ENCODE measurements at places on chromosomes 2 and 18.
A peak's percentile ranks its signal among the peaks of the same experiment; 100 is the strongest.

DNA sequence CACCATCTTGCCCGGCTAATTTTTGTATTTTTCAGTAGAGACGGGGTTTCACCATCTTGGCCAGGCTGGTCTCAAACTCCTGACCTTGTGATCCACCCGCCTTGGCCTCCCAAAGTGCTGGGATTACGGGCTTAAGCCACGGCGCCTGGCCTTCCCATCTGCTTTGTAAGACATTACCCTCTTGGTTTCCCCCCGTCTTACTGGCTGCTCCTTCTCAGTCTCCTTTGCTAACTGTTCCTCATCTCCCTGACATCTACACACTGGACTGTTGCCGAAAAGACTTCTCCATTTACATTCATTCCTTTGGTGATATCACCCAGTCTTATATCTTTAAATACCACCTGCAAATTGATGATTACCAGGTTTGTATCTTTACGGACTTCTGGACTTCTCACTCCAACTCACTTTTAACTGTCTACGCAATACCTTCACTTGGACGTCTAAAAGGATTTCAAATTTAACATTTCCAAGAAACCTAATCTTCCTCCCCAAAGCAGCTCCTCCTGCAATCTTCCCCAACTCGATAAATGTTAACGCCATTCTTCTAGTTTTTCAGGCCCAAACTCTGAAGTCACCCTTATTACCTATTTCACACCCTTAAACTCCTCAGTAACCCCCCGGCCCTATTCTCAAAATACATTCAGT, 37.9 kb downstream of the YES1 start:
- no peaks in the 10 kb centered on the region for H3K27me3 ChIP-seq
- no peak overlapping the region for H3K27ac ChIP-seq
- H3K36me3 ChIP-seq = no peaks in the 10 kb centered on the region

DNA sequence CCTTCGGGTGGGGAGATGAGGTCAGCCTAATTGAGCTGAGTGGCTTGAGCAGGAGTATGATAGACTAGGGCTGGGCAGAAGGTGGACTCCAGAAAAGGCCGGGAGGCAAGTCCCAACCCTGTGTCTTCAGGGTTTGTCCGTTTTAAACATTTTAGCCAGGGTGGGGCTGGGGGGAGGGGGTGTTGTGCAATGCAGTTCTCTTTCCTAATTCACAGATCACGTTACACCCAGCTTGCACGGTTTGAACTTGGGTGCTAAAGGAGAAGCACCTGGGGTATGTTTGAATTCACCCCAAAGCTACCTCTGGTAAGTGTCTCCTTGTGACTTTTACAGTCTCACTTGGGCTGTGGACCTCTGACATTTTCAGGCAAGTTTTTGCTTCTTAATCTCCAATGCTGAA, 233.3 kb downstream of the AGAP1 start:
- no peaks in the 10 kb centered on the region for H3K27me3 ChIP-seq
- H3K36me3 ChIP-seq = no peaks in the 10 kb centered on the region
- H3K4me1 ChIP-seq = no peaks in the 10 kb centered on the region

DNA sequence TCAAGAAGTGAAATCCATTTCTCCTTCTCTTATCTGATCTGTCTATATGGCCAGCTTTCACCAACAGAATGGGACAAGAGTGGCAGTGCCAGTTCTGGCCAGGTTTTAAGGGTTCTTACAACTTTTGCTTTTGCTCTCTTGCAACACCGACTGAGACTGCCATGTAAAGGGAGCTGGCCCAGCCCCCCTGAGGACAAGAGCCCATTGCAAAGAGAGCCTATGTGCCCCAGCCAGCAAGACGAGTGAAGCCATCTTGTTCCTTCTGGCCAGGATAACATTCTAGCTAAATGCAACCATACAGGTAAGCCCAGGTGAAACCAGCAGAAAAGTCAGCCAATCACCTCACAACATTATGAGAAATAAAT, 101.0 kb upstream of the RND3 start:
- no peak overlapping the region for H3K27ac ChIP-seq
- H3K4me3 ChIP-seq = no peak overlapping the region
- H3K27me3 ChIP-seq = no peaks in the 10 kb centered on the region

GRCh38 chr2:33069894-33070651, 123.3 kb downstream of the LTBP1 start:
- no peaks in the 10 kb centered on the region for H3K36me3 ChIP-seq
- H3K27me3 ChIP-seq = no peaks in the 10 kb centered on the region
- DNase-seq = no peak
- no peak overlapping the region for H3K27ac ChIP-seq
- no peaks in the 10 kb centered on the region for H3K4me1 ChIP-seq

GRCh38 chr2:221477714-221478484, 94.2 kb downstream of the EPHA4 start:
- no peak for DNase-seq
- peaks cover 6% of the 10 kb centered on the region for H3K36me3 ChIP-seq
- no peaks in the 10 kb centered on the region for H3K27me3 ChIP-seq

GRCh38 chr2:162317861-162318327, 590 bp downstream of the IFIH1 start:
- DNase-seq = no peak
- no peaks in the 10 kb centered on the region for H3K36me3 ChIP-seq
- peak overlapping the region; percentile 99 for H3K4me3 ChIP-seq
- H3K27ac ChIP-seq = peak overlapping the region; percentile 95
- no peaks in the 10 kb centered on the region for H3K27me3 ChIP-seq

GRCh38 chr2:109545828-109546713, 67.7 kb downstream of the SEPTIN10 start:
- no peaks in the 10 kb centered on the region for H3K4me1 ChIP-seq
- DNase-seq = peak; percentile 43
- H3K27ac ChIP-seq = no peak overlapping the region
- no peaks in the 10 kb centered on the region for H3K36me3 ChIP-seq
- peaks cover 2% of the 10 kb centered on the region for H3K27me3 ChIP-seq
- H3K4me3 ChIP-seq = no peak overlapping the region

- H3K27me3 ChIP-seq = no peaks in the 10 kb centered on the region
- DNase-seq = peak; percentile 59
- no peaks in the 10 kb centered on the region for H3K36me3 ChIP-seq
- H3K4me1 ChIP-seq = peaks cover 14% of the 10 kb centered on the region
These were observed 556.7 kb upstream of the ACVR2A start for GRCh38 chr2:147288131-147288530.

All from CD4-positive, CD25-positive, alpha-beta regulatory T cell (primary cell).